Parietal lobe (tissue), 2 donors: ENCODE measurements at places on chromosomes 4 and X. TPM values are rescaled to one million over a fixed set of nuclear protein-coding genes. Genes with fewer than 3 reads are reported as not detected.

The TEX13D gene
- not detected for total RNA-seq

The IQCM gene
- not detected for total RNA-seq

The ITGB1BP2 gene
- total RNA-seq: 6.6 TPM

The TRIM61 gene
- 1.6 TPM for total RNA-seq

The GAGE1 gene
- not detected for total RNA-seq
